ENCODE measurements at places on chromosomes 7 and 10.

DNA sequence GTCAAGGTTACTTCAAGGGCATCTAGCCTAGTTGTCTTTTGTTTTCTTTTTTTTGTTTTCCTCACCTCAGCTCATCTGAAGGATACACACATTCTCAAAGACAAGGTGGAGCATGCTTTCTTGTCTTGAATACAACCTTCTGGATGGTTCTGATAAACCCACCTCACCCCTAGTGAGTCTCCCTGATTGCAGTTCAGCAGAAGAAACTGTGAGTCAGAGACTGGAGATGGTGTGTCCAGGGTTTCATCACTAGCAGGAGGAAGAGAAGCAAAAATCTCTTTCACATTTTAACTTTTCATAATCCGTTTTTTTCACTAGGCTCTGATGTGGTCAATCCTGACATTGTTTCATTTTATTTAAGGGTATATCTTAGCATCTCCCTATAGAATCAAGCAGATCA, 143.0 kb upstream of the NRBF2 start:
- no peak for DNase-seq

DNA sequence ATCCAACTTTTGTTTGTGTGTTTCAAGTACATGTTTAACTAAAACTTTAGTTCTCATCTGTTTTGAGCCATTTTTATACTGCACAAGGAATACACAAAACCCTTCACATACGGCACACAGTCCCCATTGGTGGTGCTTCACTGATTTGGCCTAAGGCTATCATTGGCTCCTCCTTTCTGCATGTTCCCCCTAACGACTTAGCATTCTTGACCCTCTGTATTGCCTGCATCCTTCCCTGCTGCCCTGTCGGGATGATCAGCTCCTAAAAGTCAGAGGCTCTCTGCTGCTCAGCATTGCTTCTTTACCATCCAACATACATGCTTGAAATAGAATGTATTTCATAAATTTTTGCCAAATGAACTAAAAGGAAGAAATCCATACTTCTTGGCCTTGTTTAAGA, 111.4 kb upstream of the ABCB5 start:
- no peak for DNase-seq

GRCh38 chr7:97018791-97019531, 5.7 kb downstream of the DLX5 start:
- DNase-seq: no peak

GRCh38 chr7:46291050-46291438, 370.0 kb upstream of the IGFBP3 start:
- DNase-seq: peak; percentile 86

- no peak for DNase-seq
Observed at GRCh38 chr10:85204814-85205213, 876.4 kb downstream of the CCSER2 start.

GRCh38 chr7:33981226-33981625, 75.9 kb downstream of the BMPER start:
- DNase-seq: peak; percentile 82

DNA sequence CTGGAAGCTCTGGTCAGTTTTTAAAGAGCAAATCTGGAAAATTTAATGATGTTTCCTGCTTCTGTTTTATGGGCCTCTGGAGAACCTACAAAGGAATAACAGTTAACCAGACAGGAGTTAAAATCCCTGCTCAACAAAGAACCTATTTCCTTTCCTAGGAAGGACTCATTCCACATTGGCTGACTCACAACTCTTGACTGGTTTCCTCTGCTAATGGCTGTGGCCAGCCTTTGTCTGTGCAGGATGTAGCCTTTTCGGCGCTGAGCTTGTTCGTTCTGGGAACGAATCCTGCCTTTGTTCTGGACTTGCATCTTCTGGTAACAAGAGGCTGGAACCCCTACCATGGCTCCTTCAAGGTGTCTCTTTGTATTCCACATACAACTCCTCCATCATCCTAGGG, 112.8 kb upstream of the PDCD4 start:
- DNase-seq: peak; percentile 67

GRCh38 chr7:41579961-41580935, 122.6 kb downstream of the INHBA start:
- peak; percentile 99 for DNase-seq

- DNase-seq: no peak
Observed at GRCh38 chr10:3652886-3653285, 132.1 kb downstream of the KLF6 start.

DNA sequence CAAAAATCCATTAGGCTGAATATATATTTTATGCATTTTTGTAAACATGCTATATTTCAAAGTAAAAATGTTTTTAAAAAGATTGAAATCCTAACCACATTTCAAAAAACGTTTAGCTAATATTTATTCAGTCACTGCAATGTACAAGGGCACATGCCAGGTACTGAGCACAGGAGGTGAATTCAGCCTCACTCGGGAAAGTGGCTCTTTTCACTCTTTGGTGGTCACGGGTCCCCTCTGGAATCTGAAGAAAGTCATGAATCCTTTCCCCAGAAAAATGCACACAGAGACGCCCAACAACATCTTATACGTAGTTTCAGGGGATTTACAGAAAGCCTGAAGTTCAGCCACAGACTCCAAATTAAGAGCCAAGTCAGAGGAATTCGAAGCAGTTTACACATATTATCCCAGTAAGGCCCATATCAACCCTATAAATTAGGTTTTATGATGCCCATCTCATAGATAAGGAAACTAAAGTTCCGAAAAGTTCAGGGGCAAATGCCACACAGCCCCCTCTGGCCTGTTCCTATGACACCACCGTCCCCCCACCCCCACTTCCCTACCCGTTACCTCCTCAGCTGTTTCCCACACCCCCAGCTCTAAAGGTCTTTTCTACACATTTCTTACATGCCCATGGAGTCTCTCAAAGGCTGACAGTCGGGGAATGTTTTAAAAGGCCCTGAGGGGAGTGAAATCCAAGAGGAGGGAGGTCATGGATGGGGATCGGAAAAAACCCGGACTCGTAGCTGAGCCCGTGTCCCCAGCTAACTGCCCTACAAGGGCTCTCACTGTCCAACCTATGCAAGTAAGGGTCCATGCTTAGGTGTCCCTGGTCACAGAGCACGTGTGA, 9.6 kb upstream of the SVOPL start:
- no peak for DNase-seq

- DNase-seq: peak; percentile 43
Observed at GRCh38 chr7:43104874-43105520, 7.5 kb upstream of the HECW1 start.

DNA sequence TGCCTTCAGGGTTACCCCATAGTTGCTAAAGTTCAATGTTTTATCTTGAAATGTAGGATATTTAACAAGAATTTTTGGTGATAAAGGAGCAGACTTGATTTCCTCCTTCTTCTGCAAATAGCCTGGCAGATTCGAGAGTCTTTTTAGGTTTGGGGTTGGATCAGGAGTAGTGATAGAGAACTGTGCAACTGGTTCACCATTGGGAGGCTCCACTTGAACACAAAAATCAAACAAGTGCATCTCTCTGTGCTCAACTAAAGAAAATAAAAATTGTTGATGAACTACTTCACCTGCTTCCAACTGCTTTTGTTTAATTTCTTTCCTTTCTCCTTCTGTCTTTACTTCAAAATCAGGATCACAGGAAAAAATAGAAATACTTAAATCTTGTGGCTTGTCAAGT, 58.5 kb downstream of the MACC1 start:
- no peak for DNase-seq

GRCh38 chr10:124688889-124689670, 55.1 kb downstream of the FAM53B start:
- DNase-seq: no peak

GRCh38 chr7:140873434-140873833, 51.3 kb downstream of the BRAF start:
- DNase-seq: no peak

- DNase-seq: no peak
Observed at GRCh38 chr10:44771233-44771995, 139.7 kb upstream of the TMEM72 start.

DNA sequence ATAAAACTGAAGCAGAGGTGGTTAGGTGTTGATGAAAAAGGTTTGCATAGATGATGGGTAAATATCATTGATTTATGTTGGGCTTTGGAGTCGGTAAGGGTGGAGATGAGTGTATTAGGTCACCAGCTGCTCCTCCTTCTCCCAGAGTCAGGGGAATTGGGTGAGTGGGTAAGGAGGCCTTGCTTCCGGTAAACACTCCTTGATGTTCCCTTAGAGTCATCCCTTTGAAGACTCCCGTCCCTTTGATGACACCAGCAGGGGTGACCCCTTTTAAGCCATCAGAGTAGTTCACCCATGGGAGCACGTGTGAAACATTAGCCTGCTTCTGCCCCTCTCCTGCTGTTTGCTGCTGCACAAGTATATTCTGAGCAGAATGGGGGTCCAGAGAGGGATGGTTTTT, 92.2 kb upstream of the DKK1 start:
- DNase-seq: no peak

DNA sequence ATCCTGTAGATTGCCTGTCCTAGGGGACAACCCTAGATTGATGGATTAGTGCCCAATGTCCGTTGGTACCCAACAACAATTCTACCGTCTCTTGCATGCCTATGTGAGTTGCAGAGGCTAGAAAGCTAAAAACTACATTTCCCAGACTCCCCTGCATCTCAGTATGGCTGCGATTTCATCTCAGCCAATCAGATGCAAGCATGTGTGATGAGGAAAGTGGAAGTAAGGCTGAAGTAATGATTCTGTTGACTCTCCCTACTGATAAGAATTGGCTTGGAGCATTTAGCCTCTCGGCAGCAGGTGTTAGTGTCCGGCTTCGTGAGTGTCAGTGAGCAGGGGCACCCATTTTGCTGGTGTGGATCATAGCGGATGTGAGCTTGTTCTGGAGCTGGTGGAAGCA, 171.9 kb downstream of the FGFR2 start:
- DNase-seq: peak; percentile 5

DNA sequence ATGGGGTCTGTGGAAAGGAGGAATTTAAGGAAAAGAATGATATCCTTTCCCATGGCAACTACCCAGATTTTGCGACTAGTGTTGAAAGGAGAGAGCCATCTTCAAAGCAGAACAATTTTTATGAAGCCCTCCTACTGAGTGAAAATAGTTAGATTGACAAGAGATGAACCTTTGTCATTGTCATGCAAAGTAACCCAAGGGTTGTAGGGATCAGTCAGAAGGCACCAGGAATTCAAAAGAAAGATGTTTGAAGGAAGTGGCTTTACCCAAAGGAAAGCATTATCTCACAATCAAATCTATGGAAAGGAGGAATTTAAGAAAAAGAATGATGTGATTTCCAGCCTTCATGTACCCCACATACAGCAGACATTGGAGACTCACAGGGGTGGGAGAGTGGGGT, 544.4 kb downstream of the IPMK start:
- no peak for DNase-seq

DNA sequence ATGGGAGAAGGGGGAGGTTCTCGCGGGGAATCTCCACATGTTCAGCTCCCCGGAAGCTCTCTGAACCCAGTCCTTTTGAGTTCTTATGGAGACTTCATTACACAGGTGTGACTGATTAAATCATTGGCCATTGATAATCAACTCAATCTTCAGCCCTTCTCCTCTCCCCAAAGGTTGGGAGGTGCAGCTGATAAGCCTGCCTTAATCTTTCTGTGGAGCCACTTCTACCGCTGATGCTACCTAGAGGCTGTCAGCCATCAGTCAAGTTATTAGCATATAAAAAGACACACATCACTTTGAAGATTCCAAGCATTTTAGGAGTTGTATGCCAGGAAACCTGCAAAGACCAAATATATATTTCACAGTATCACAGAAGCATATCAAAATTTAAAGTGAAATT, 91.7 kb downstream of the MARCHF5 start:
- DNase-seq: no peak

DNA sequence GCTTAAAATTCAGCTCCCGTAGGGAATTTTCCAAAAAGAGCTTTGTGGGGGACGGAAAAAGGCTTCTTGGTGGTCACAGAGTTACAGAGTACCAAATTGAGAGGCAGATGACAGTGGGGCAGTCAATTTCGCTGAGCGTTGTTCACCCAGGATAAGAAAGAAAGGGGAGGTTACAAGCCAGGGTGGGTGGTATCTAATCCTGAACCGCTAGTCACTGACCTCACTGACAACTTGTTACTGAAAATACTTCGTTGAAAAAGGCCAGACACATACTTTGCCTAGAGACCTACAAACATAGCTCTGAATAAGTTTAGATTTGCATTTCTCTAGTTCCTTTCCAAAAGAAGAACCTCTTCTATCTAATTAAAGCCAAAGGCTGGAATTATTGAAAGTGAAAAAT, at the start of gene CTNNA3:
Gene CTNNA3, minus strand, starts transcription at position 167 of the 400 bp plus-strand sequence.
- DNase-seq: no peak

DNA sequence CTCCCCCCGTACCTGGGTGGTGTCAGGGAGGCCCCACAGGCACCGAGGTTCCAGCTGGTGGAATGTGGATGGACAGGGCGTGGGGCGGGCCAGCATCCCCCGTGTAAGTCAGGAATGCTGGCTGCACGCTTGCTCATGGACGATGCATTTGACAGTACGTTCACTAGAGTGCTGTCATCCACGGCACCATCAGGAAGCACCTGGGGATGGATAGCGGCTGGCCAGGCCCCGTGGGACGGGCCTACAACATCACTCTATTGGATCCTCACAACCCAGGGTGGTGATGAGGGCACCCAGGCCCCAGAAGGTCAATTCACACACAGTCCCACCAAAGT, 63.6 kb downstream of the INSIG1 start:
- DNase-seq: no peak

- DNase-seq: no peak
Observed at GRCh38 chr7:2819161-2819953, 24.8 kb downstream of the GNA12 start.

- peak; percentile 56 for DNase-seq
Observed at GRCh38 chr10:93680412-93681047, 21.9 kb downstream of the FRA10AC1 start.

DNA sequence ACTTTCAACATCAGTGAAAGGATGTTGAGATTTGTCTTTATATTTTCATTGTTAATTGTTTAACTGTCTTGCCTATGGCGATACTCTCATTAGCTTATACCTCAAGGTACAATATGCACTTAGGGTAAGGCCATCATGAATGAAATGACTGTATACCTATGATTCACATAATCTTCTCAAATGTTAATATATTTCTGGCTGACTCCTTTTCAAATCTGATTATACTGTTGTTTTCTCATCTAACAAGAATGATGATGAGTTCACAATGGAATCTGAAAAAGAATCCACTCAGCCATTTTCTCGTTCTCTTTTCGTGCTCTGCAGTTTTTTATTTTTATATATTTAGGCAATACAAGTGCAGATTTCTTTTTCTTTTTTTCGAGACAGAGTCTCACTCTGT, 159.1 kb downstream of the ARHGAP12 start:
- DNase-seq: peak; percentile 87
